ENCODE measurements at places on chromosomes 11 and 22. TPM values are rescaled to one million over a fixed set of nuclear protein-coding genes. Genes with fewer than 3 reads are reported as not detected.

DNA sequence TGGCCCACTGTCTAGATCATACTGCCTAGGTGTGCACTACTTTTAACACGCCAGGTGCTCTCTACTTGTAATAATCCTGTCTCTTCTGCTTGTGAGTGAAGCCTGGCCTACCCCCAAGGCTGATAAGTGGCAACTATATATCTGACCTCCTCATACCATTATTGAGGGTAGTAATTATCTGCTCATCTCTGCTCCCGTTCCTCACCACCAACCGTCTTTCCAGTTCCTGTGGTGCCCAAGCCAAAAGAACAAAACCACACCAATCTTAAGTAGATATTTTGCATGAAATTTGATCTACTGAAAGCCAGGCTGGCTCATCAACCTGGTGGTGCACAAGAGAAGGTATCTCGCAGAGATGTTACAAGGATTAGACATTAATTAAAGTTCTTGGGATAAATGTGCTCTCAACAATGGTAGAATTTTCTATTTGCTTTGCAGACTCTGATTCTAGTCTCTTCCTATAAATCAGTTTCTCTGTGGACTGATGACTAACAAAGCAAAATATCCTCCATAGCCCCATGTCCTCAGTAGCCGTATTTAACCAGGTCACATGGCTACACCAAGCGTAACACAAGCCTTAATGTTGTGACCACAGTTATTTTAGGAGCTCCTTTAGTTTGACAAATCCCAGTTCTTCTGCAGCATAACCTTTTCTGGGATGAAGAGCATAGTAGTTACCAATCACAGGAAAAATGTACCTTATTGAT lies 267.2 kb downstream of the NTM start:
- no peak for DNase-seq

- DNase-seq: peak; percentile 77
Measured at GRCh38 chr22:41240377-41241132, at the start of gene CHADL. CHADL (minus strand) TSS chr22:41240931; CDS start chr22:41240881, 50 bp downstream.

- no peak for DNase-seq
Measured at GRCh38 chr11:58503361-58503856, 4.5 kb downstream of the OR5B21 start.

- DNase-seq: no peak
Measured at GRCh38 chr11:57491371-57492061, 24.0 kb downstream of the SLC43A1 start.

- peak; percentile 81 for DNase-seq
Measured at GRCh38 chr11:123235117-123235655, 40.1 kb upstream of the CLMP start.

DNA sequence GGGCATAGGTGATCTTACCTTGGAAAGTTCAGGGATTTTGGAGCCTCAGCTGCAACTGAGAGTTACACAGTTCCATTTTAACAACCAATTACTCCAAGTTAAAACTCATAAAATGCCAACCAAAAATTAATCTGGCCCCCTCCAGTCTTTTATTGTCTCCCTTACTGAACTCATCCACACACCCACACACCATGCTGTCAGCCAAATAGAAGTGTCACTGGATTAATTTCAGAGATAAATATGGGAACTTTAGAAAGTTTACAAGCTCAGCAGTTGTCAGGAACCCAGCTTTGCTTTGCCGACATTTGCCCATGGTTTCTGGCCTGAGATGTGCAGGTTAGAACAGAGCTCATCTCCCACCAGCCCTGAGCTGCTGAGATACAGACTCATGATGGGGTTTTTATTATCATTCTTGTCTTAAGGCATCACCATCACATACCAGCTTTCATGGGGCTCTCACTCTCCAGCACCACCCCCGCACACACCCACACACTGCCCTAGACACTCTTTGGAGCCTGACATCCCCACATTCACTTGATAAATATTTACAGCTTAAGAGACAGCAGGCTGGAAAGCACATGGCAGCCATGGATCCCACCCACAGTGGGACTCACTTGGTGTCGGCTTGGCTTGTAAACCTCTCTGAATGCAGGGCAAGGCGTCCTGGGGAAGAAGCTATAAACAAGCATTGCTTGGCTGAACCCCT lies 23.7 kb upstream of the CTR9 start:
- no peak for DNase-seq

DNA sequence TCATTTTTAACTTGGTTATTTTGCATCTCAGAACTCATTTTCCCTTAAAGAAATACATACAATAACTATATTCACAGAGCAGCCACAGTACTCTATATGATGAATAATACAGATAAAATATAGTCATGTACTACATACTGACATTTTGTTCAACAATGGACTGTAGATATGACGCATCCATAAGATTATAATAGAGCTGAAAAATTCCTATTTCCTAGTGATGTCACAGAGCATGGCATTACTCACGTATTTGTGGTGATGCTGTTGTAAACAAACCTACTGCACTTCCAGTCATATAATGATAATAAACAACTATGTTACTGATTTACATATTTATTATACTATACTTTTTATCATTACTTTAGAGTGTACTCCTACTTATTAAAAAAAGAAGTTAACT lies 38.7 kb downstream of the NARS2 start:
- DNase-seq: no peak

DNA sequence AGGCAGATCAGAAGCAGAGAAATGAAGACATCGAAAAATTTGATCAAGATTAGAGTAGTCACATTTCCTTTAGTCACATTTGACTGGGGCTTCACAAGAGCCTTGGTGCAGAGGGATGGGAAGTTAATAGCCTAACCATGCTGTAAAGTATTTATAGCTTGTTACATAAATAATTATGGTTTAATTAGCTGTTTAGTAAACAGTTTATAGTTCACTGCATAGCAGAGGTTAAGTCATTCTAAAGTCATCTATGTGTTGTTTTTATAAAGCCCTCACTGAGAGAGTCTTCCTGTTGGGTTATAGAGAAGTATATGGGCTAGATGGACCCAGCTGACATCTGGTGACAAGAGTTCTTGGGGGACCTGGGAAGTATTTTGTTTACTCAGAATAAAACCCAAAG lies 47.1 kb downstream of the INSC start:
- no peak for DNase-seq

GRCh38 chr11:1556278-1556902 lies 15.7 kb downstream of the DUSP8 start:
- no peak for DNase-seq

GRCh38 chr22:46018859-46019258 lies 41.9 kb upstream of the WNT7B start:
- DNase-seq: no peak

- DNase-seq: no peak
Measured at GRCh38 chr11:13321431-13321830, 43.8 kb downstream of the BMAL1 start.

GRCh38 chr22:50040717-50041116 lies 17.4 kb downstream of the TTLL8 start:
- DNase-seq: no peak

GRCh38 chr11:76689313-76690260 lies 19.0 kb upstream of the LRRC32 start:
- DNase-seq: no peak

GRCh38 chr11:71250523-71251150 lies 1.7 kb downstream of the SHANK2 start:
- no peak for DNase-seq

- DNase-seq: no peak
Measured at GRCh38 chr22:39431821-39432251, 25.0 kb upstream of the MGAT3 start.

DNA sequence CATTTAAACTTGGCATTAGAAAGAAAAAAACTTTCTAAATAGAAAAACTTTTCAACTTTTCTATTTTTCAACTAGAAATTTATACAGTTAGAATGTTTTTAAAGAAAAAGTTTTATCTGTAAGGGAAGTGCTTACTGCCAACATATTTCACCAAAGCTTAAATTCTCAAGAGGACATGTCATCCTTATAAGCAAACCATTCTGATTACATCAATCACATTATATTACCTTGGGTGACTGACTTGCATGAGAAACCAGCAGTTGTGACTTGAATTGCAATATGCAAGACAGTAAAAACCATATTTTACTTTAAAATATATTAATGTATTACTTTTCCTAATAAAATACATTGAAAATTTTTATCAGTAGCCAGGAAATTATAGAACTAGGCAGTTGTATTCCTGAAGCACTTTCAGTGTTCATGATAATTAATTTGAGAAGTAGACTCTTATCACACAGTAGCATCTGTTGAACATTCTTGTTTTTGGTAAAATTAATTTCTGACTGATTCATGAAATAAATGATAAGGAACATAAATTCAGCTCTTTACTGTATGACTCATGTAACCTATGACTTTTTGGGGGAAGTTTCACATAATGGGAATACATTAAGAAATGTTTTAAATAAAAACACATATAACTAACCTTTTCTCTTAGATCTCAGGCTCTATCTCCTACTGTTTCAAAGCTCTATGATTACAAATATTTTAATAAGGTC lies 345.0 kb upstream of the CCDC179 start:
- DNase-seq: no peak

- no peak for DNase-seq
Measured at GRCh38 chr11:120528749-120529148, 17.2 kb downstream of the GRIK4 start.

DNA sequence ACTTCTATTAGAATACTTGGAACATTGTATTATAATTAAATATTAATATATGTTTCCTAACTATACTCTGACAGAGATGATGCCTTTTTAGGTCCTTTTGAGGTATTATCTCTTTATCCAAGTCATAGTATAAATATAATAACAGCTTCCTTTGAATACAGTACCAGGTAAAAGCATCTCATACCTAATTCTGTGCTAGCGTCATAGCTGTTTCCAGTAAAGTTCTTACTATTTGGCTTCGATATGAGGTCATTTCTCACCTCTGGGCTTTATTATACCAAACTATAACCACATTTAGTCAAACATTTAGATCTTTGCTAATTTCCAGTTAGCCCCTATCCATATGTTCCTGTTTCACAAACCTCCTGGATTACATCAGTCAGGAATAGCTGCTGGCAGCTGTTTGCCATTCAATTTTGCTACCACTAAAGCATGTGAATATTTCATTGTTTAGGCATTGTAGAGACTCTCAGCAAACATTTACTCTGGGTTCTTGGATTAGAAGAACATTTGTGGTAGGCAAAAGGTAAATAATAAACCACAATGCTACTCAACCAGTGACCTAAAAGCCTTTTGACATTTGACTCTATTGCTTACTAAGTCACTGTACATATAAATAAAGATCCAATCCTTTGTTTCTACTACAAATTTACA lies 255.1 kb downstream of the TTC28 start:
- no peak for DNase-seq

- DNase-seq: no peak
Measured at GRCh38 chr11:134505125-134505524, 93.1 kb upstream of the B3GAT1 start.

DNA sequence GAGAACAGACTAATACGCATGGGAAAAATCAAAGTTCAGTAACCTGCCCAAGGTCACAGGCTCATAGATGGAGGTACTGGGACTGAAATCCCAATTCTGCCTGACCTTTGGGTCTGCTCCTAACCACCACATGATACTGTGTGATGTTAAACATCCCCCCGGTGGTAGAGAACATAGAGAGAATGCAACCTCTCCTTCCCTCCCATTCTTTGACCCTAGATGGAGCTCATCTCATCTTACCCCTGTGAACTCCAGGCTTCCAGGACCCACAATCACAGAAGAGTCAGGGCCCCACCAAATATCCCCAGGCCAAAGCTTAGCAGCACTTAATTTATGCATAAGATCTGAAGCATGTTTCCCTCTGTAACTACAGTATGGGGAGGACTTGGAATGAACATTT lies 198.5 kb downstream of the MYO18B start:
- DNase-seq: no peak

TSPO gene
- total RNA-seq: 94.6 TPM

CBLIF gene
- total RNA-seq: not detected

BTBD18 gene
- total RNA-seq: not detected

SMARCB1 gene
- 56.2 TPM for total RNA-seq

VPREB3 gene
- total RNA-seq: not detected

All from sciatic nerve (tissue), 2 donors.